ENCODE measurements at places on chromosomes 7 and 10. TPM values are rescaled to one million over a fixed set of nuclear protein-coding genes. Genes with fewer than 3 reads are reported as not detected.

Gene FAM25C
- total RNA-seq: not detected

Gene TTYH3
- total RNA-seq: 34.7 TPM

Gene TMEM213
- not detected for total RNA-seq

Gene SFRP5
- not detected for total RNA-seq

Gene RAMP3
- total RNA-seq: not detected

Gene TRIM73
- 2.4 TPM for total RNA-seq

Gene DDC
- 4.4 TPM for total RNA-seq

Gene JAKMIP3
- 0.54 TPM for total RNA-seq

Gene OPN4
- 0.17 TPM for total RNA-seq

Gene CAV2
- total RNA-seq: 199 TPM

Data from Caki2 (cell line).